Activated naive CD8-positive, alpha-beta T cell treated with anti-CD3 and anti-CD28 coated beads, Interleukin-2, amount 50 U/mL, for 24 hours (primary cell): ENCODE measurements at places on chromosomes 3 and 15.

GRCh38 chr3:4825436-4826236 lies 153.6 kb upstream of the BHLHE40 start:
- DNase-seq, result no peak

- DNase-seq, result no peak
Measured at GRCh38 chr15:100058458-100058857, 283.3 kb downstream of the ADAMTS17 start.

DNA sequence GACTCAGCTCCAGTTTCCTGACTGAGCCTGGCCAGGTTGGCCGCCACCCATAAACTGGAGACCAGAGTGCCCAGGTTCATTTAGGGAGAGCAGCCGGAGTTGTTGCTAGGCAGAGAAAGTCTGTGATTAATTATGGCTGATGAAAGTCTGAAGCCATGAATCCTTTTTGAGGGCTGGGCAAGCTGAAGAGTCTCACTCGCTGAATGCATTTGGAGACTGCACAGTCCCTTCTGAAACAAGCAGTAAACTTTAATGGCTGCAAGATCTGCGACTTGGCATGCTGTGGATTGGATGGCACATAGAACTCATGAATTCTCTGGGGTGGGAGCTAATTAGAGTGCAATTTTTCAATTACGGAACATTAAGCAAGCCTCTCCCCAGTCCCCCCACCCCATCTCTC lies 282.1 kb downstream of the RPLP1 start:
- no peak for DNase-seq

DNA sequence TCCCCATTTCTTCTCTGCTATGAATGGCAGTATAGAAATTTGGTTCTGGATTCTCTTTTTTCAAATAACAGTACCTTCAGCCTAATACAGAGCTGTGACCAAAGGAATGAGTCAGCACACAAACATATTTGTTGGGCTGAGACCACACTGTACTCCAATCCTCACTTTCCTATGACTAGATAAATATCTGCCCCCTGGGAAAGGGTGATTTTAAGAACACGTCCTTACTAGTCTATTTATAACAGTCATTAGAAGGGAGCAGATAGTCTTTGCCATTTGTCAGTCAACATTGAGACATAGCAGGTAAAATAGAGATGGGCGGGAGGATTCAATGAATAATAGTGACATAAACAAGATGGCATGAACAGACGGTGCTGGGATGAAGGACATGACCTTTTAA lies 461.3 kb downstream of the MCTP2 start:
- DNase-seq, result no peak

DNA sequence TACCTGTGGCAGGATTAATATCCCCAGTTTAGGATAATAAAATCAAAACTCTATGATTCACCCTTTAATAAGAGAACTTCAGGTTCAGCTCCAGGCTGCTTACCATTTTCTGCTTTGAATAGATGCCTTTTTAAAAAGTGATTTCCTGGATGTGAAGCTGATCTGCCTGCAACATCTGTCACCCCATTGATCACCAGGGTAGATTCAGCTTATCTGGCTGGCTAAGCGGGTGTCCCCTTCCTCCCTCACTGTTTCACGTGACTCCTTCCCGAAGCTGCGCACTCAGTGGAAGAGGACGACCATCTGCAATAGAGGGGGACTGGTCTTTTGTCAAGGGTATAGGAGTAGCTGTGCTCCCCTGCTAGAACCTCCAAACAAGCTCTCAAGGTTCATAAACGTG lies 128.1 kb downstream of the IL1RAP start:
- DNase-seq, result no peak

- DNase-seq, result no peak
Measured at GRCh38 chr3:59774634-59775033, 724.8 kb upstream of the CFAP20DC start.

- no peak for DNase-seq
Measured at GRCh38 chr15:27705056-27705455, 394.1 kb downstream of the OCA2 start.

DNA sequence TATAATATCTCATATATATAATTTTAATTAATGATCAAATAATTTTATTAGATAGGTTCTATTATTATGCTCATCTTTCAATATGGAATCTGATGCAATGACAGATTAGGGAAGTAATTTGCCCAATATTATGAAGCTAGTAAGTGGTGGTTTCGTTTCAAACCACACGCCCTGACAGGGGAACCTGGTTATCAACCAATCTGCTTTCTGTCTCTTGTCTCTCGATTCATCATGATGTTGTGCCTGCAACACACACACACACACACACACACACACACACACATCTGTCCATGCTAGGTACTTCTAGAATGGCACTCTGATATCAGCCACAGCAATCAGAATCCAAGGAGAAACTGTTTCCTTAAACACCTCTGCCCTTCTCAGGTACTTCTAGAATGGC lies 128.4 kb downstream of the ZBBX start:
- no peak for DNase-seq

- no peak for DNase-seq
Measured at GRCh38 chr15:101131489-101132389, 120.1 kb downstream of the CHSY1 start.

GRCh38 chr3:12405432-12406272 lies 78.6 kb upstream of the TSEN2 start:
- no peak for DNase-seq

GRCh38 chr3:118593277-118593670 lies 441.4 kb downstream of the IGSF11 start:
- no peak for DNase-seq

GRCh38 chr15:76752549-76752948 lies 152.6 kb downstream of the SCAPER start:
- no peak for DNase-seq

DNA sequence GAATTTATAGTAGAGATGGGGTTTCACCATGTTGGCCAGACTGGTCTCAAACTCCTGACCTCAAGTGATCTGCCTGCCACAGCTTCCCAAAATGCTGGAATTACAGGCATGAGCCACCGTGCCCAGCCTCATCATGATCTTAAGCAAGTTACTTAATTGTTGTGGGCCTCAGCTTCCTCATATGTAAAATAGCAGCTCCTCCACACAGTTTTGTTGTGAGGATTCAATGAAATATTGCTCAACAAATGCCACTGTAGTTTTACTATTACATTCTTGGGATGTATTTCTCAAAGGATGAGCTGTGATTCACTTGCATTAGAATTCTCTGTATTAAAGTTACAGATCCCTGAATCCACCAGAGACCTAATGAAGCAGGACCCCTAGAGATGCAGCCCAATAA lies 168.8 kb downstream of the ADAMTS9 start:
- no peak for DNase-seq

- peak; percentile 3 for DNase-seq
Measured at GRCh38 chr3:68876112-68876713, 56.1 kb downstream of the TAFA4 start.

GRCh38 chr3:132522353-132522752 lies 74.7 kb upstream of the ACKR4 start:
- DNase-seq, result no peak

- no peak for DNase-seq
Measured at GRCh38 chr3:168863561-168863960, 767.8 kb upstream of the GOLIM4 start.

- no peak for DNase-seq
Measured at GRCh38 chr3:54014067-54014466, 108.3 kb upstream of the CACNA2D3 start.

DNA sequence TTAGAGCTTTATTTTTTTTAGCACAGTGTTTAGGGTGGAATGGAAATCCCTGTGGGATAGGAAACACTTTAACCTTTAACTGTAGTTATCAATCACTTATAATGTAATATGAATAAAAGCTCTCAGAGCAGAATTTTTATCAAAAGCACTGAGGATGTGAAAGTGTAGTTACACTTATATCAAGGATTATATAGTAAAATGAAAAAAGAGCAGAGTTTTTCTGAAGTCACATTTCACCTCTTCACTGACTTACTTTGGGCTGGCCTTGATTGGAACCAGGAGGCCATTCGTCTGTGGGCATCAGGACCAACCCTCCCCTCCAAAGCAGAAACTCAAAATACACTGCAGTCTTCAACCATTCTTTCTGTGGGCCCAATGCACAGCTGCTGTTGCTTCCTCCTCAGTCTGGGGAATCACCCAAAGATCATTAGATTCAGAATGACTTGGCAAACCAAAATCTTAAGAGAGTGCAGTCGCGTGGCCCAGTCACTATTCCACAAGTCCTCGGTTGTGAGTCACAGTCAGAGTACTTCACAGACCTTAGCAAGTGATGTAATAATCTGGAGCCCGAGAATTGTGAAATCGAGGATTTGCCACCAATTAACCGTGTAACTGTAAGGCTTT lies 132.6 kb upstream of the COL8A1 start:
- DNase-seq, result peak; percentile 6

- no peak for DNase-seq
Measured at GRCh38 chr15:57171426-57171825, 204.9 kb upstream of the CGNL1 start.

GRCh38 chr15:91992945-91993344 lies 139.4 kb downstream of the SLCO3A1 start:
- no peak for DNase-seq

DNA sequence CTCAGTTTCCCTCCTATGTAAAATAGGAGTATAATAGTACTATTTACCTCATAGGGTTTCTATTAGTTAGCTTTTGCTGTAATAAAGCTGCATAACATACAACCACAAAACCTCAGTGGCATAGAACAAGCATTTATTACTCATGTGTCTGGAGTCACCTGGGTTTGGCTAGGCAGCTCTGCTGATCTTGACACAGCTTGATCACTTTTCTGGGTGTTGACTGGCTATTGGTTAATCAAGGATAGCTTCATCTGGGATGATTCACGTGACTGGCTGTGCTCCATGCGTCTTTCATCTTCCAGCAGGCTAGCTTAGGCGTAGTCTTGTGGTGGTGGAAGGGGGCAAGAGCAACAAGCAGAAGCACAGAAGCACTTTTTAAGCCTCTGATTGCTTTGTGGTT lies 112.6 kb downstream of the SQOR start:
- no peak for DNase-seq

GRCh38 chr3:20007960-20008359 lies 4.1 kb downstream of the PP2D1 start:
- DNase-seq, result no peak

- DNase-seq, result no peak
Measured at GRCh38 chr3:36729204-36730056, 34.9 kb downstream of the DCLK3 start.

GRCh38 chr15:84659904-84660781 lies 2.1 kb upstream of the NMB start:
- DNase-seq, result no peak

DNA sequence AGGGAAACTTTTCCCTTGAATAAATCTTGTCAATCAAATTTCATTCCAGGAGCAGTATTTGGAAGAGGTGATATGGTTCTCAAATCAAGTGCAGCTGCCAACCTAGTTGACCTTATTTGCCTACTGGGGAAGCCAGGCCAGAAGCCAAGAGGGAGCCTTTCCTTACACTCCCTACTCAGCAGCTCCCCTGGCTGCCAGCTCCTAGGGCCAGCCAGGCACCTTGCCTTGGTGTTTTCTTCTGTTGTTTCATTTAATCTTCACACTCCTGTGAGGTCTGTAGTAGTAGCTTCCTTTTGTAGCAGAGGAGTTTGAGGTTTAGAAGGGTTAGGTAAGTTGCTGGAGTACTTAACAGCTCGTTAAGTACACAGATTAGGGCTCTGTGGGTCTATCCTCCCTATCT lies 22.6 kb downstream of the MKRN2OS start:
- no peak for DNase-seq

GRCh38 chr3:29655015-29655747 lies 374.3 kb downstream of the RBMS3 start:
- DNase-seq, result no peak

DNA sequence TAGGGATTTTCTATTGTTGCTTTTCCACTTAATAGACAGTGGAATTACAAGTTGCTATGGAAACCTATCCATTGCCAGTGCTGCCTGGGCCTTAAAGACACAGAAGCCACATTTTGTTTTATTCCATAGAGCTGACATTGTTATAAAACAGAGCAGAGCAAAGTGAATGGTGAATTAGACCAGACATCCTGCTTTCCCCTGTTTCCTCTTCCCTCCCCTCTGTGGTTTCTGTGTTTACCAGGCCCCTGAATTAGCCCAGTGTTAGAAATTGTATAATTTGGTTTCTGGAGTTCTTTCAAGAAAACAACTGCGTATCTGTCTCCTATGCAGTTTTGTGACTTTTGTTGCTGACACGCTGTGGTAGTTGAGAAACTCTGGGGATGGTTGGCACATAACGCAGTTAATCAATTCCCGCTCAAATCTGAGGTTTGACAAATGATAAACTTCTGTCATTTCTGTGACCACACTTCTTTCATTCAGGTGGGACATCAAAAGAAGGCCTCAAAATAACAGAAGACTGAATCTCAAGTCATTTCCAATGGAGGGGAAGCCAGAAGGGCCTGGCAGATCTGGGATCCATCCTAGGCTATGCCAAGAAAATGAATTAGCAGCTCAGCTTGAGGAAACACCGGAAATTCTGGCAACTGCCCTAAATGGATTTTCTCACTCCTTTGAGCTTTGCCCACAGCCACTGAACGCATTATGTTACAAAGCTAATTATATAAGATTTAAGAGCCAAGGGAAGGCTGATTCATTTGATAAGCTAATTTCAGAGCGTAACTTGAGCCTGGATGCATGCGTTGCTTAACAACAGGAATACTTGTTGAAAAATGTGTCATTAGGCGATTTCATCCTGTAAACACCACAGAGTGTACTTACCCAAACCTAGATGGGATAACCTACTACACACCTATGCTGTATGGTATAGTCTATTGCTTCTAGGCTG lies 46.9 kb downstream of the NR1D2 start:
- DNase-seq, result no peak

- DNase-seq, result no peak
Measured at GRCh38 chr15:39736412-39737195, 46.0 kb downstream of the FSIP1 start.

DNA sequence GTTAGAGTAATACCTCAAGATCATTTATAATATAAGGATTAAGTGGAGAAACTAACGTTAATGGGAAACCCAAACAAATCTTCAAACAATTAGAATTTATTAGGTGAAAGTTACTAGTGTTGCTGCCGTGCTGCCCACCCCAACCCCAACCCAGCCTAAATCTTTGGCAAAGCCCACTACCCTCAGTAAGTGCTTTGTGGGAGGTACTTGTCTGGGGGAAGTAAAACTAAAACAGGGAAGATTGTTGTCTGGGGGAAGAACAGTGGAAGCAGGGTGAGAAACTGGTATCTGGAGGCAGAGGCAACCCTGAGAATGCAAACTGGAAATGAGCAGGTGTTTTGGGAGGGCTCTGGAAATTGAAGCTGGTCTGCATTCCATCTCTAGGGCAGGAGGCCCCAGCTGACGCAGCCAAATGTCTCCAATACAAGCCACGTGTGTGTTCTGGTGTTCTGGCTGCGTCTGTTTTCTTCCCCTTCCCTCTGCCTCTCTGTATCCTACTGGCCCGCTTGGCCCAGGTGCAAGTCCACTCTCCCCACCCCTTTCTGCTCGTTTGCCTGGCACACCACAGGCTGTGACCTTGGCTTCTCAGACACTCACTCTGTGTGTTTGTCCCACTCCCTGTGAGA lies 32.7 kb downstream of the FEM1B start:
- no peak for DNase-seq

- no peak for DNase-seq
Measured at GRCh38 chr3:72224804-72225509, 440.0 kb upstream of the PROK2 start.

- peak; percentile 18 for DNase-seq
Measured at GRCh38 chr3:172530101-172530561, 6.9 kb upstream of the TNFSF10 start.
